ENCODE measurements at places on chromosomes 1 and 21.

DNA sequence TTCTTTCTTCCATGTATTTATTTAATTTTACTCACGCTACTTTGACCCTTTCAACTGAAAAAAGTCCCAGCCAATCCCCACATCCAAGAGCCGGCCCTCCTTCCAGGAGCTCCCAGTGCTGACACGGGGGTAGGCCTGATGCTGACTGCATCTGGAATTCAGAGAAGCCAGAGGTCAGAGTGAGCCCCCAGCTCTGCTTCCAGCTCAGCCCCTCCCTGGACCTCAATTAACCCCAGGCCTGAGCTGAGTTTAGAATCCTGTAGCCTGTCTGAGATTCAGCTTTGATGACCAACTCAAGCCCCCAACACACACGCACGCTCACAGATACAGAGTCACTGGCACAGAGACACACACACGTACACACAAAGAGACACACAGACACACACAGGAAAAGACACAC is 247.9 kb downstream of the NPHP4 start:
- DNase-seq: no peak

- DNase-seq: no peak
These were observed 23.4 kb downstream of the SPSB1 start for GRCh38 chr1:9316080-9316444.

GRCh38 chr1:197268012-197268411 is at the start of gene CRB1:
TSS of gene CRB1 (plus strand) at chr1:197268252. CDS start at chr1:197268413, 161 bp downstream.
- no peak for DNase-seq

GRCh38 chr1:33177996-33178540 is 3.8 kb downstream of the TRIM62 start:
- no peak for DNase-seq

DNA sequence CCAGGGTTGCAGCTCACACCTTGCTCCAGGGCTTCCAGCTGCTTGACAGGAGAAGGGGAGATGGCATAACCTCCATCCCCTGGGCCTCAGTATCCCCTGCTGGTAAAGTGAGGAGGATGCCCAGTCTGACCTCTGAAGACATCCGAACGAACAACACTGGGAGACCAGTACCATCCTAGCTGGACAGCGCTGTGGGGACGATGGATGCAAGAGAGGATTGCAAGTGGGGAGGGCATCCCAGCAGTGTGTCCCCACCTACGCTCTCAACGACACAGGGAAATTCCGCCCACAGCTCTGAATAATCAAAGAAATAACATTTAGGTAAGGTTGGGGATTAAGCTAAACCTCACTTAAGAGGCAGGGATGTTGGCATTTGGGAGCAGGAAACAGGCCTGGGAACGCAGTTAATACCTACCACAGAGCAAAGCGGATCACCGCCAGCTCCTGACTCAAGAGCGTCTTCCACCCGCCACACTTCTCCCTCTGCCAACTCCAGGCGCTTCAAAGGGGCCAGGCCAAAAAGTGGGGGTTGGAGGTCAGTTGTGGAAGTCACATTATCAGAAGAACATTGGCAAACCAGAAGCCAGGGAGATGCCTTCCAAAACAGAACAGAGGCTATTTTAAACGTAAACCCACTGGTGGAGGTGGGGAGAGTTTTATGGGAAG is 47.6 kb downstream of the SSBP3 start:
- no peak for DNase-seq

GRCh38 chr1:22500058-22500457 is 48.4 kb downstream of the ZBTB40 start:
- DNase-seq: no peak

DNA sequence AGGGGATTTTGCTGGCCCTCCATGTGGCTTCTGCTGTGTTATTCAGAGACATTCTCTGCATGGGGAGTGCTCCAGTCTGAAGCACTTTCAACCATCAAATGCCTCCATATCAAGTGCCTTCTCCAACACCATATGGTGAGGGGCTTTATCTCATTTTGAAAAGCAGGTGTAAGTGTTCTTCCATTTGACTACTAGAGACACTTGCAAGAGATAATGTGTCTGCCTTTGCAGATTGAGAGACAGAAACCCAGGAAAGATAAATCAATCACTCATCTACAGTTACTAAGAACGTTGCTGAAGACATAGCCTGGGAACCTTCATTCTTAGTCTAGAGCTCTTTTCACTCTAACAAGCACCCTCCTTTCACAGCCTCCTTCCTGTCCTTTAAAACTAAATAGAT is 29.5 kb upstream of the REG4 start:
- DNase-seq: no peak

GRCh38 chr1:226634611-226635246 is 86.2 kb downstream of the STUM start:
- DNase-seq: no peak

DNA sequence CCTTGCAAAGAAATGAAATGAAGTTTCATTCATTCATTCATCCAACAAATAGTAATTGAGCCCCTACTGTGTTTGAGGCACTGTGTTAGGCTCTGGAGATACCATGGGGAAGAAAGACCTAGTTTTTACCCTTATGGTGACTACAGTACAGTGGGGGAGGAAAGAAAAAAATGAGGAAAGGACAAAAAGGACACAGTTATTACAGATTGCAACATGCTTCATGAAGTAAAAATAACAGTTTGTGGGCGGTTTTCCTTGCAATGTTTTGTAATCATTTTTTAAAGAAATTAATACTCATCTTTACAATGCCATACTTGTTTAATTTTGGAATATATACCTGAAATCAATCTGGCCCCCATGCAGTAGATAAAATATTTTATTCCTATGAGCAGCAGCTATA is 120.3 kb downstream of the TM2D1 start:
- no peak for DNase-seq

DNA sequence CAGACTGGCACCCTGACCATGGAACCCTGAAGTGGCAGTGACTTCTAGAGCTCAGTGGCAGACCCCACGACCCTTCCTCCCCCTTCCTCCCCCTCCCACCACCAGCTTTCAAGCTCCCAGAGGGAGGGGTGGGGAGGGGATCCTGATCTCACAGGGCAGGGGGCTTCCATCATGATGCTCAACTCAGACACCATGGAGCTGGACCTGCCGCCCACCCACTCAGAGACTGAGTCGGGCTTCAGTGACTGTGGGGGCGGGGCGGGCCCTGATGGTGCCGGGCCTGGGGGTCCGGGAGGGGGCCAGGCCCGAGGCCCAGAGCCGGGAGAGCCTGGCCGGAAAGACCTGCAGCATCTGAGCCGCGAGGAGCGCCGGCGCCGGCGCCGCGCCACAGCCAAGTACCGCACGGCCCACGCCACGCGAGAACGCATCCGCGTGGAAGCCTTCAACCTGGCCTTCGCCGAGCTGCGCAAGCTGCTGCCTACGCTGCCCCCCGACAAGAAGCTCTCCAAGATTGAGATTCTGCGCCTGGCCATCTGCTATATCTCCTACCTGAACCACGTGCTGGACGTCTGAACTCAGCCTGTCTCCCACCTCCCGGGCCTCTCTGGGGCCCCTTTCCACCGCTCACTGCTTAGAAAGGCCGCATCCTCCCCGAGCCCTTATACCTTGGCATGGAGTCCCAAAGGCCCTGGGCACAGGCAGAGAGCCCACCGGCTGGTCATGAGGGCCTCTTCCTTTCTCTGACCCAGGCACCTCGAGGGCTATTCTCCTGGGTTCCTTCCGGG is 3.9 kb downstream of the NHLH1 start:
- DNase-seq: no peak

- no peak for DNase-seq
These were observed 364.7 kb downstream of the LMX1A start for GRCh38 chr1:164991763-164992314.

GRCh38 chr1:10796029-10796944 is at the start of gene CASZ1:
TSS of gene CASZ1 (minus strand) at chr1:10796646. CDS start at chr1:10693889, 102,757 bp downstream.
- DNase-seq: peak; percentile 90

DNA sequence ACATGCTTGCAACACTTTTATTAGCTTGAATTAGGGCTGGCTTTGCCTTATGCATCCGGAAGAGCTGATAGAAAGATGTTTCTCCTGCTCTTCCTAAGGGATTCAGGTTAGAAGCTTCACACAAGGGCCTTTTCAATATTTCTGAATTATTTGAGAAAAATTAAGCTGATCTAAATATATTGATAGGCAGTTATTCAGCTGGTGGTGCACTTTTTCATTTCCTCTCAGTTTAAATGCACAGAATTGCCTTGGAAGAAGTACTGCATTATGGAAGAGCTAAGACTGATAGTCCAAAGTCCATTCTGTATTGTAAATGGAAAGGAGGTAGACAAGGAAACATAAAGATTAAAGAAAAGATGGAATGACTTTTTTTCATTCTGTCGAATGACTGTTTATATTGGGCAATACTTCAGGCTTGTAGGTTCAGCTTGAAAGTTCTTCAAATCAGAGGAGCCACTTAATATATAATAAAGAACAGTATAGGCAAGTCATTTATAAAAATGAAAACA is 398.4 kb upstream of the B3GALT2 start:
- no peak for DNase-seq

DNA sequence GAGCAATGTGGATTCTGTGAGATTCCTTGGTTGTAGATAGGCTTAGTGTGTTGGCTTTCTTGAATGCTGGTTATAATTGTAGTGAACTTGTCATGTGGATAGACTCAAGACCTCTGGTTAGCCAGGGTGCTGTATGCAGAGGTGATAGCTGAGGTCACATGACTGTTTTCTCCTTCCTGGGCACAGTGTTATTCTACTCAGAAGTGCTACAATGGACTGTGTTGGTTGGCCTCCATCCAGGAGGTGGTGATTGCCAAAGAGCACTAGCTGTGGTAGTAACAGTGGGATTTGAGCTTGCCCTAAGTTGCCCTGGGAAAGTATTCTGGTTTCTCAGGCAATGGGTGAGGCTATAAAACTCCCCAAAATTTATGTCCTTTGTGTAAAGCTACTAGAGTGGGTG is 71.6 kb downstream of the SH3BGR start:
- DNase-seq: no peak

GRCh38 chr1:236025836-236026235 is 39.1 kb downstream of the NID1 start:
- no peak for DNase-seq

All from RKO (cell line).